ENCODE measurements at places on chromosomes 11 and 22.

DNA sequence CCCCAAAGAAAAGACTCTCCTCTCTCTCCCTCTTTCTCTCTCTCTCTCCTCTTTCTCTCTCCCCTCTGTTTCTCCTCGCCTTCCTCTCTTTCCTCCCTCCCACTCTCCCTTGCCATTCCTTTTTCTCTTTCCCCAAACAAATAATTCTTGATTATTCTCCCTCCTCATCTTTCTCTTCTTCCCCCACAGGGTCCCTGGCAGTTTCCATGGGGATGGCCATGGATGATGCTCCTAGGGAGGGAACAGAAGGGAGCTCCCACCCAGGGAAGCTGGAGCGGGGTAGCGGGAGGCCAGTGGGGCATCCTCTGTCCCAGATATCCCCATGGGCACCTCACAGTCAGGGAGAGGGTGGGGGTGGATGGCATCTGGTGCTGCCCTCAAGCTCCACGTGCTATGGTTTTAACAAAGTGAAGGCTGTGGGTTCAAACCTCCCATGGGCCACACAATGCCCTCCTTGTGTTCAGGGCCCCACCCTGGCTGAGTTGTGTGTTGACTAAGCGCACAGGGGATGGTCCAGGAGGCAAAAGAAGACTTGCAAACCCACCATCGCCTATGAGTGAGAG lies 266.4 kb downstream of the BUD13 start:
- DNase-seq, result no peak

GRCh38 chr11:83933008-83933407 lies 646.8 kb upstream of the CCDC90B start:
- no peak for DNase-seq

DNA sequence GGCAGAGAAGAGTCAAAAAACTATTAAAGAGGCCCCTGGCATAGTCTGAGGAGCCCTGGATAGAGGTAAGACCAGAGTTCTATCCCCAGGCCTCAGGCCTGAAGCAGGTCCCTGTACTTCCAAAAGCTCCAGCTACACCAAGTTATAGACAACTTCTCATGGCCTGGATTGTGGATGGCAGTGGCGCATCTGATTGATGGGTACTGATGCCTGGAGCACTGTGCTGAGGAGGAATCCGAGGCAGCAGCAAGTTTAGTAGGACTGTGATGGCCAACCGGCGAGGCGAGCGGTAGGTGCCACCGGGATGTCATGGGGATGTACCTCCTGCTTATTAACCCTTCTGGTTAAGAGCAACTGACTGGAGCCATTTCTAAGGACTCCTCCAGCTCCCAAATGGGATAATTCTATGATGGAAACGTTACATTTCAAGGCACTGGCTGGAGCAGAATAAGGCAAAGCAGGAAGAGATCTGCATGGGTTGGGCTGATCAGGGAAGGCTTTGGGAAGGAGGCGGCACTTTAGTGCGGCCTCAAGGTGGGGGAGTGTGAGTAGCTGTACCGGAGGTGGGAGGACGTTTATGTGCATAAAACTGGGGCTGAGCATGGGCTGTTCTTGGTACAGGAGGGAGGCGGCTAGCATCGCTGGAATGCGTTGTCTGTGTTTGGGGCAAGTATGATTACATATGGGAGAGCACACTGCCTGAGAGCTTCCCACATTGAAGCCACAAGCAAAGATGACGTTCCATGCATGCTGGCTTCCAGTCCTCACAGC lies 24.2 kb upstream of the JAM3 start:
- DNase-seq, result no peak

- DNase-seq, result no peak
Measured at GRCh38 chr22:34805771-34806170, 260.2 kb upstream of the ISX start.
